Tibial nerve (tissue), 4 donors: ENCODE measurements at places on chromosomes 5 and 9. TPM values are rescaled to one million over a fixed set of nuclear protein-coding genes. Genes with fewer than 3 reads are reported as not detected.

- no peaks in the 10 kb centered on the region for H3K27me3 ChIP-seq
- DNase-seq: no peak
- peaks cover 71% of the 10 kb centered on the region for H3K36me3 ChIP-seq
These were observed 228.5 kb downstream of the CRB2 start for GRCh38 chr9:123584202-123585176.

The IRGM gene
- total RNA-seq: not detected

The CDC20B gene
- total RNA-seq: not detected

The IRX1 gene
- total RNA-seq: 1.9 TPM

The PCDHGA9 gene
- 8.4 TPM for total RNA-seq
